ENCODE measurements at places on chromosomes 12 and 14. TPM values are rescaled to one million over a fixed set of nuclear protein-coding genes. Genes with fewer than 3 reads are reported as not detected.

DNA sequence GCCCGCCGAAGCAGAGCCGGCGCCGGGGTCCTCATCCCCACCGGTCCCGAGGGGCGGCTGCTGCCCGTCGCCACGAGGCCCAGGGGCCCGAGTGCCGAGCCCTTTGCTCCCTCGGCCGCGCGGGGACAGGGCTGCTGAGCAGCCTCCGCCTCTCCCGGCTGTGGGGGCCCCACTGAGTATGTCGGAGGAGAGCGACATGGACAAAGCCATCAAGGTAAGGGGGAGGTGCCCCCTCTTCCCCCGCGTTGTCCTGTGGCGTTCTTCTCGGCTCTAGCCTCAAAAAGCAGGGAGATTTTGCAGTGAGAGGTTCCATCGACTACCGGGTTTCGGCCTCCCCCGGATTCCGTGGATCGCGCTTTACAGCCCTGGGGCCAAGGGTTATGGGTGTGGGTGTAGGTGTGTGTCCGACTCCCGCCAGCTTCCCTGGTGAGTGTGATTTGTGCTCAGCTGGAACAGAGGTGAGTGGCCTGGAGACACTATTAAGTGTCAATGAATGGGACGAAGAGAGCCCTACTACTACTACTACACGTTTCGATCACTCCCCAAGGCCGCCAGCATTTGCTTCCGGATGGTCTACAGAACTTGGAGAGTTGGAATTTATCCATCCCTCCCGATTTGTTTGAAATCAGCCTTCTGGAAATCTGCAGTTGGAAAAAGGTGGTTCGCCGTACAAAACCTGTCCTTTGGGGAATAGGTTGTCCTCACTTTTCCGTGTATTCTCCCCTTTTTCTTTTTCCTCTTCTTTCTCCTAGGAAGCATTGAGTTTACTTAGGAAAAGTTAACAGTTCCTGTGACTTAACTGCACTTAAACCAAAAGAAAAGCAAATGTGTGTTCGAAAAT, 748 bp downstream of the MAPKAPK5 start:
- peaks cover 20% of the 10 kb centered on the region for H3K4me1 ChIP-seq
- peak; percentile 63 for DNase-seq

- H3K4me3 ChIP-seq, result no peak overlapping the region
- H3K36me3 ChIP-seq, result no peaks in the 10 kb centered on the region
- H3K4me1 ChIP-seq, result no peaks in the 10 kb centered on the region
- peaks cover 9% of the 10 kb centered on the region for H3K27me3 ChIP-seq
- H3K27ac ChIP-seq, result no peak overlapping the region
- DNase-seq, result no peak
These were observed 9.2 kb downstream of the HAL start for GRCh38 chr12:95986635-95987570.

DNA sequence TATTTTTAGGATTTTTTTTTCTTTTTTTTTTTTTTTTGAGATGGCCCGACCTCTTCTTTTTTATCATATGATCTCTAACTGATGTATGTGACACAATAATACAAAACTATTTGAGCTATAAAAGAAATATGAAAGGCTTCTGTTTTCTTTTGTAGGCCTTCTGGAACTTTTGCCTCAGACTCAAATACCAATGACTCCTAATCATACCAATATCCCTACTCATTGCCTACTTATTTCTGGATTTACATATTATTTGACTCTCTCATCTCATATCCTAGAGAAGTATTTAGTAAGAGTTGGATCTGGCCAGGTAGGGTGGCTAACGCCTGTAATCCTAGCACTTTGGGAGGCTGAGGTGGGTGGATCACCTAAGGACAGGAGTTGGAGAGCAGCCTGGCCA, 12.7 kb upstream of the WDR89 start:
- H3K27ac ChIP-seq, result no peak overlapping the region
- peaks cover 12% of the 10 kb centered on the region for H3K4me1 ChIP-seq
- no peaks in the 10 kb centered on the region for H3K27me3 ChIP-seq
- peak; percentile 73 for DNase-seq

Gene GNB3
- polyA plus RNA-seq, result 1.5 TPM

Gene GDF11
- polyA plus RNA-seq, result 0.56 TPM
